Upper lobe of right lung (tissue), 1 donor: ENCODE measurements at places on chromosomes 7 and 10.
A peak's percentile ranks its signal among the peaks of the same experiment; 100 is the strongest.

GRCh38 chr10:44010873-44011602 lies 362.4 kb upstream of the ZNF32 start:
- no peak for DNase-seq

DNA sequence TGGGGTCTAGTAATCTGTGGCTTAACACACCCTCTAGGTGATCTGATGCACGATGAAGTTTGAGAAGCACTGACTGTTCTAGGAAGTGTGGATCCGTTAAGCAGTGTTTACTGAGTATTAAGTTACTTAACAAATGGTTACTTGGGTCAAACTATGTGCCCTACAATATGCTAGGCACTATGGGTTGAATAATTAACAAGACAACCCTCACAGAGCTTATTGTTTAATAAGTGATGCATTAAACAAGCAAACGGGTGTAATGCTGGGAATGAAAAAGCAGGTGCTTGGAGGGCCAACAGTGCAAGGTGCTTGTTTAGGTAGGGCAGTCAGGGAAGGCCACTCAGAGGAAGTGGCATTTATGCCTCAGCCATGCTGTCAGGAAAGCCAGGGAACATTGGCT lies 378.0 kb upstream of the PODXL start:
- DNase-seq: no peak

DNA sequence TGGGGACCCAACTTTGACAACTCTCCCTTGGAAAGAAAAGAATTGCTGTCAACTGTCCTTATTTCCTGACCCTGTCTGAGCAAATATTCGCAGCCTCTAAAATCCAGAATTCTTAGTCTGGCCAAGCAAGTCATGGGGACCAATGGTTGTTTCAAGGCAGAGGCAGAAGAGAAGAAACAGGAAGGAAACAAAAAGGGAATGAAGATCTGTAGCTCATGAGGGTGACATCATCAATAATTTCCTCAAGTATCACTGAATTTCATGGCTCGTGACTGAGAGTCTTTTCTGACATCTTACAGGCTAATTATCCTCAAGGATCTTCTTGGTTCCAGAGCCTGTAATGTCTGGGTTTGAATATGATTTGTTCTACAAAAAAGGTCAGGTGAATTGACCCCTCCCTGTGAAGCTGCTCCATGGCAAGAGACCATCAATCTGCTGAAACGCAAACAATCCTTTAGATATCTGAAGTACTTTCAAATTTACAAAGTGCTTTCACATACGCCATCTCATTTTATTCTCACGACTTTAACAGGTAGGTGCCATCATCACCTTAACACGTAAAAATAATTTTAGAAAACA lies 5.8 kb downstream of the CDK6 start:
- DNase-seq: no peak

GRCh38 chr7:73683788-73684693 lies 644 bp downstream of the BUD23 start:
- no peak for DNase-seq

- DNase-seq: no peak
Observed at GRCh38 chr7:33774762-33775523, 130.4 kb upstream of the BMPER start.

DNA sequence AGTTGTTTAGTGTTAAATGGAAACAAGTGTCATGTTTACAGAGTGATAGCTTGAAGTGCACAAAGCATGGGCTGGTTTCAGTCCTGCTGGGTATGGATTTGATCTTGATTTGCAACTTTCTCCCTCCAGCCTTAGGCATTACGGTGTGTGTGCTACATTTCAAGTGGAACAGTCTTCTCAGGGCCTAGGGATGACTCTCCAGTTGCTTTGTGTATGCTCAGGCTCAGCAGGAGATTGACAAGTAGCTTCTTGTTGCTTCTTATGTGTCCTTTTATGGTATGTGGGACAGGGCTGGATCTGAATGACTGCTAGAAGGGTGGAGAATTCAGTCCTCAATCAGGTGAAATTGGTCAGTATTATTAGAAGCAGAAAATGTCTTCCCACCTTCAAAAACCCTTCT lies 51.3 kb upstream of the PLEKHA1 start:
- DNase-seq: no peak

DNA sequence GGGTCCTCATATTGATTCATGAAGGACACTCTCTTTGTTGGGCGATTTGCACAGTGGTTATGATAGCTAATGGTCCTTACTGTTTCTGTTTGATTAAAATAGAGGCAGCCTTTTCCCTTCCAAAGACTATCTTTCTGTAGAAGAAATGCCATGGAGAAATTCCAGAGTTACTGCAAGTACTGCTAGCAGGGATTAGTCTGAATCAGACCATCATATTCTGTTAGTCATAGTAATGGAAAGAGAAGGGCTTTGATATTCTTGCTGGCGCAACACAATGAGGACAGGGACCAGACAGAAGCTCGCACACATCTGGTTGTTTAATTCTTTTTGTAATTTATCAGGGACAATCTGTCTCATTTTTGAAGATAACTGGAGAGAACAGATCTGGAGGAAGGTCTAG lies 304.5 kb upstream of the FZD8 start:
- DNase-seq: no peak

DNA sequence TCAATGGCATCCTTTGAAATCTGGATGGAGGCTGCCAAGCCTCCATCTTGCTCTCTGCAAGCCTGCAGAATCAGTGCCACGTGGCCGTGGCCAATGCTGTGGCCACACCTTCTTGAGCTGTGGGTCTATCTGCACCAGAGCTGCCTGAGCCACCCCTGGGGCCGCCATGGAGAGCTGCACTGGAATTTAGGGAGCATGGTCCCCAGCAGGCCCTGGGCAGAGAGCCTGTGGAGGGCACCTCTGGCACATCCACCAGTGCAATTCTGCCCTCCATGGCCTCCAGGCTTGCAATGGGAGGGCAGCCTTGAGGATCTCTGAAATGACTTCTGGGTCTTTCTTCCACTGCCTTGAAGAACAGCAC lies 55.6 kb upstream of the NKX6-2 start:
- no peak for DNase-seq

GRCh38 chr10:96310321-96310669 lies 6.1 kb downstream of the DNTT start:
- DNase-seq: no peak

GRCh38 chr7:134766779-134767519 lies 12.5 kb upstream of the CALD1 start:
- no peak for DNase-seq

DNA sequence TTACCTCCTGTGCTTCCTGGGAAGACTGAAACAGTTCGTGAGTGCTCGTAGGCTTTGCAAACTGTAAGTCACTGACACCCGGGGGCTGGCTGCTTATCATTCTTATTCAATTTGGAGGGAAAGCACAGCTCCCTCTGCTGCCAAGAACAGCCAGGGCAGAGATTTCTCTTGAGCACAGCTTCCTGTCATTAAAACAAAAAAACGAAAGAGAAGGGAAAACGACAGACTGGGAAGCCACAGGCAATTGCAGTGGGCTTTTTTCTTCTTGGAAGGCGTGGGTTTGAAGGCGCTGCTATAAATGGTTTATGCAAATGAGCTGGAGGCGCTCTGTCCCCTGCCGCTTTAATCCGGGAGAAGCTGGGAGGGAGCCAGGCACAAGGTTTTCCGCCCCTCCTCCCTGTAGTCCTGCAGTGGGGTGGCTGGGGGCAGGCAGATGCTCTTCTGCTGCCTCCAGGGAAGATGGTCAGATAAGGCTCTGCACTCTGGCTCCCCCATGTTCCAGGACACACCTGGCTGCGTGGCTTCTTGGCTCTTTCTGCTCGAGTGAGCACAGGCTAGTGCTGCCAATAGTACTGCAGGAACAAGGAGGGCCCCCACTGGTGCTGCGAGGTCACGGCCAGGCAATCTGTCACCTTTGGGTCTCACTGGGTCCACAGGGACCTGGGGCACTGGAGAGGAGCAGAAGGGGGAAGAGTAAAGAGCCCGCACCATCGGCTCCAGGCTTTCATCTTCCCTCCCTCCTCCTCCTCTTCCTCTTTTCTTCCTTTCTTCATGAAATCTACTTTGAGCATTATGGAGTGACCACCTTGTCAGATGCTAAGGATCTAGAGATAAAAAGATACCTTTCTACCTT lies 49.5 kb downstream of the NEURL1 start:
- DNase-seq: peak; percentile 59

DNA sequence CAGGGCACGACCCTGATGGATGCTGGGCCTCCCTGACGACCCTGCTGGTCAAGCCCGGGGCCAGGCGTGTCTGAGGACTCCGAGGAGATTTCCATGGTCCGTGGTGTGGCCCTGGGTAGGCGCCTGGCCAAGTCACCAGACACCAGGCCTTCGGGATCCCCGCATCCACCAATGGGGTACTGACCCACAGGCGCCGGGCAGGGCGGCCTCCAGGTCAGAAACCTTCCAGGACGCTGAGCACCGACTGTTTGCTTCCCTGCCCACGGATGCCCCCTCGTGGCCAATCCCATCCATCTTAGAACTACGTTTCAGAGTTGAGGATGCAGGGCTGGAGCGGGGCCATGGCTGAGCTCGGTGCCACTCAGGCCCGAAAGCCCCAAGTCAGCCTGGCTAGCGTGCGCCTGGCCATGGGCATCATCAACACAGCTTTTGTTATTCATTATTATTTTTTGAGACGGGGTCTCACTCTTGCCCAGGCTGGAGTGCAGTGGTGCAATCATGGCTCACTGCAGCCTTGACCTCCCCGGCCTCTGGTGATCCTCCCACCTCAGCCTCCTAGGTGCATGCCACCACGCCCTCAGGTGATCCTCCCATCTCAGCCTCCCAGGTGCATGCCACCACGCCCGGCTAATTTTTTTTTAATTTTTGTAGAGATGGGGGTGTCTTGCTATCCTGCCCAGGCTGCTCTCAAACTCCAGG lies 7.1 kb upstream of the AMZ1 start:
- peak; percentile 91 for DNase-seq

DNA sequence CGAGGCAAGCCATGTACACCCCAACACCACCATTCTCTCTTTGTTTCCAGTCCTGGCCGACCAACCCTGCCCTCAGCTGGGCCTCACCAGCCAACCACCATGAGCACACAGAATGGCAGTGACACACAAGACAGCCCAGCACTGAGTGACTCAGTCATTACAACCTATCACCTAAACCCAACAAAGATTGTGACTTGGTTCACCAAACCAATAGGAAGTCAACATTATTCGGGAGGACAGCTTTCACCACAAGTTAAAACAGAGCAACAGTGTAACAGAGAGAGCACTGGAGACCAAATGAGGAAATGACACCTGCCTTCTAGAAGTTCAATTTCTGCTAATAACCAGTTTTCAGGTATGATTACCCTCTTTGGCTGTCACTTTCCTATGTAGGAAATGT lies 72.1 kb downstream of the DNMBP start:
- no peak for DNase-seq

GRCh38 chr7:88169717-88170320 lies 50.0 kb downstream of the SRI start:
- DNase-seq: no peak

DNA sequence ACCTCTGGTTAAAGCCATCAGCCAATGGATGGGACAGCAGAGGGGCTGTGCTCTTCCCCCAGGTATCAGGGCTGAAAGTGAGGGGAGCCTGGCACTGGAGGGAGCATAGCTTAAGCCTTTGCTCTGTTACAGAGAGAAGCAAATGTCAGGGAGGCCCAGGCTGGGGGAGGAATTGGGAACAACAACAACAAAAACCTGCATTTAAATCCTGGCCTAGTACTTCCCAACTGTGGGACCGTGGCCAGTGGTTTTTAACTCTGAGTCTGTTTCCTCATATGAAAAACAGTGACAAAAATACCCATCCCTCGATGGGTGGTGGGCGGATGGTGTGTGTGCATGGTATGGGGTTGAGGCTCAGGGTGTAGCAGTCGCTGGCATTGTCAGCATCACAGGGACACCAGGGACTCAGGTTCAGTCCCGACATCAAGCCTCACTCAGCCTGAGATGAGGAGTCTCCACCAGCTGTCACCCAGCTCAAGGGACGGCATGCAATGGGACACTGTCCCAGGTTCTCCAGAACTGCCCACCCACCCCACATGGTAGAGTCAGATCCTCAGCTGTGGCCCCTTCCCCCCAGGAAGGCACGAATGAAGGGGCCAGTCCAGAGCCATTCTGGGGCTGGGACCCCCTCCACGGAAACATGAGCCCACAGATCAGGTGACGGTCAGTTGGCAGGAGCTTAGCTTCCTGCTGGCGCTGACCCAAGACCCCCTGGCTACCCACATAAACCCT lies 74.5 kb downstream of the AFAP1L2 start:
- no peak for DNase-seq

- DNase-seq: peak; percentile 74
Observed at GRCh38 chr10:73998929-73999691, 1.2 kb downstream of the VCL start.

DNA sequence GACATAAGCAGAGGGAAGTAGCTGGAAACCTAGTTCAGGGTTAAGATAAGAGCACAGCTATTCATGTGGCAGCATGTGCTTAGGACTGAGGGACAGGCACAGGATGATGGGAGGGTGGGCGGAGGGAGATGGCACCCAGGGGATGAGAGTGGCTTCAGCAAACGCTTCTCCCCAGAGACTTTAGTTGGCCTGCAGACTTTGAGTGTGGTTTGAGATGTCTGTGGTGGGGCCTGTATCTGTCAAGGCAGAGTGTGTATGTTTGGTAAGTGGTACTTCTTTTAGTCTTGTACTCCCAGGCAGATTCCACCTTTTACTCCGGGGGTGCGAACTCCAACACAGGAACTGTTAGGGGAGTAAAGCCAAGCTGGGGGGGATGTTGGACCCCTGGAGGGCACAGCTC lies 88.9 kb downstream of the WDFY4 start:
- DNase-seq: no peak

GRCh38 chr7:128394904-128395496 lies 14.8 kb downstream of the IMPDH1 start:
- DNase-seq: no peak

GRCh38 chr7:149067869-149068268 lies 22.6 kb downstream of the ZNF786 start:
- DNase-seq: no peak

GRCh38 chr10:13416760-13417159 lies 68.7 kb upstream of the SEPHS1 start:
- no peak for DNase-seq

DNA sequence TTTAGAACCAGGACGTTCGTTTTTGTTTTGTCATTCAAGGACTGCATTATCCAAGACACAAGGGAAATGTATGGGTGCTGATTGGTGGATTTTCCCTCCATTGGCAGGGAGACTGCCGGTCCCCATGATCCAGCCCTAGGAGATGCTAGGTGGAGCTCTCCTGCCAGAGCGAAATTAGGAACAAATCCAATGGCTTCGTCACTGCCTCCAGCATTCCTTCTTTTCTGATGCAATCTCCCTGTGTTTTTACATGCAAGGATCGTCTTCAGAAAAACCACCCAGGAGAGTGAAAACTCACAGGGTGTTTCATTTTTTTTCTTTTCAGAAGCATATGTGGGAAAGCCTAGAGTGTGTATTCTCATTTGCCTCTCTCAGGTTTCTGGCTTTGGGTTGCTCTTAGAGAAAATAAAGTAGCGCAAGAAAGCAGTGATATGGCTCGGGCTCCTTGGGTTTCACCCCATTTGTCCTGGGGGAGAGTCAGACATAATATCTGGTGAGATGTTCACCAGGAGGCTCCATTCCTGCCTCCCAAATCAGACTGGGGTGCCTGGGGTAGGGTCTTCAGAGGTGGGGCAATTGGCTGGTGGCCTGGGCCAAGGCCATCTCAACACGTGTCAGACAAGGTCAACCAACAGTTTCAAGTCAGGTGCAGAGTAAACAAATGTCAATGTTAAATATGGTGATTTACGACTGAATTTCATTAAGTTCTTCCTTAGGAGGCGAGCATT lies 450.9 kb upstream of the MKI67 start:
- no peak for DNase-seq
